ENCODE measurements at places on chromosomes 11 and 22.

DNA sequence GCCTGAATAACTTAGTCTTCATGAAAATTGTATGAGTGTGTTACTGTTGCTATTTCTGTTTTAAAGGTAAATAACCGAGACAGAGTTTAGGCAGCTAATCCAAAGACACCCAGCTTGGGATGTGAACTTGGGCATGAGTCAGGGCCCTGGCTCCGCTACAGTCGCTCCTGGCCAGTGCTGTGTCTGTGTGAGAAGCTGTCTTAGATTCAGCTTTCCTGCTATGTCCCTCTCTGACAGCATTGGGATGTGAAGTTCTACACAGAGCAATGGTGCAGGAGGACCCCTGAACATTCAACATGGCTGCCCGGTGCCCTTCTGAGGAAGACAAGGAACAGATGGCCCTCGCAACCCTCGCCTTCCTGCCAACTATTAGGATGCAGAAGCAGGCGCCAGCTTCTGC lies 49.4 kb downstream of the GALNT18 start:
- DNase-seq, result no peak

DNA sequence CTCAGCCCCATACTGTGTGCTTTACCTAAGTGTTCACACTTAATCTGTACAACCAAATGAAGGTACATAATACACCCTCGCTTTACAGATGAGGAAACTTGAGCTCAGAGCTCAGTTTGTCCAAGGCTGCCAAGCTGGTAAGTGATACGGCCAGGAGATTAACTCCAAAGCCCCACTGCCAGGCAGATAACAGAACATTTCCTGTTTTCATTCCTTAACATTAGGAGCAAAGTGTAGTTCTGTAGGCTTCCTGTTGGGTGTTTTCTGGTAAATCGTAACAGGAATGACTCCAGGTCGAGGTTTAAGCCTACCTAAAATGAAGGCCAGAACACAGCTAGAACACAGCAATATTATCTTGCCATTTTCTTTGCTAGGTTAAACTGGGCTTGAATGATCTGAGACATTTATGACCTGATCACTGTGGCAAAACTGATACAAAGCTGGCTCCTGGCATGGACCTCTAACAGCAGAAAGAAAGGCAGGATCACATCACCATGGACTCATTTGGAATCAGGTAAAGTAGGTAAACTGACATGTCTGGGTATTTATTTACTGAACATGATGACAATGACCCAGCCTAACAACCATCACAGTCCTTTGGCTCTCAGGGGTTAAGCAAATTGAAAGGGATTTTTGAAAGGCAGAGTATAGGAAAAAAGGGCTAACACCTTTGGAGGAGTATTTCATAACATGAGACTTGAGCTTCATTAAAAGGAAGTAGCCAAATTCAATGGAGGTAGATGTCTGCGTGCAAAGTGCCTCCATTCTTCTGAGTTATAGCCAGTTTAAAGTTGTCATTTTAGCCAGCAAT lies 3.9 kb upstream of the NUP50 start:
- DNase-seq, result no peak

DNA sequence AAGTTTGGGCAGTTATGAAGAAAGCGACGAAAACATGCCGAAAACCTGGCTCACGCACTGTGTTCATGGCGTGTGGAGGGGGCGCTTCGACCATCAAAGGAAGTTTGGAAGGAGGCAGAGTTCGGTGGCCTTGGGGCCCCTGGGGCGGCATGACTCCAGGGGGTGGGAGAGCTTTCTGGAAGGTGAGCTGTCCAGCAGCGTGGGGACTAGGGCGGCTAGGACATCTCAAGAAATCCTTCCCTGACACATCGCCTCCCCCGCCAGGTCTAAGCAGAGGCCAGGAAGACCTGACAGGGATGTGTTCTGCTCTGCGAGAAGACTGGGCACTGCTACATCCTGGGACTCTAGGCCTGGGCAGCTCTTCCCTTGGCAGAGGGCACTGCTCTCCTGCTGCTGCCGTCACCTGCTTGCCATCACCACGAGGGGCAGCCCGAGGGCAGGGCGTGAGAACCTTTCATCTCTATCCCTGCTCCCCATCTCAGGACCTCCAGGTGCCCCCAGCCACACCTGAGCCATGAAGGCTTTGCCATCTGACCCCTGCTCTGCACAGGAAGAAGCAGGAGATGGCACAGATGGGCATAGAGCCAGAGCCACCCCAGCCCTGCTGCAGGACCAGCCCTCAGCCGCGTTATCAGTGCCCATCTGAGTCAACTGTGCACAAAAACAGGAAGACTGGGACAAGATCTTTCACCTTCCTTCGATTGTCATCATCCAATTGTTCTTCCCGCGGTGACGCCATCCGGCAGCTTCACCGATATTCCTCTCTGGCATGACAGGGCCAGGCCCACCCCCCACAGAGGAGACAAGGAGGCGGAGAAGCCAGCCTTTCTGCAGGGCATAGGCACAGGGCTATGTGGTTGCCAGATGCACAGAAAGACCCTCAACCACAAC lies 12.7 kb downstream of the LINC01488 start:
- no peak for DNase-seq

DNA sequence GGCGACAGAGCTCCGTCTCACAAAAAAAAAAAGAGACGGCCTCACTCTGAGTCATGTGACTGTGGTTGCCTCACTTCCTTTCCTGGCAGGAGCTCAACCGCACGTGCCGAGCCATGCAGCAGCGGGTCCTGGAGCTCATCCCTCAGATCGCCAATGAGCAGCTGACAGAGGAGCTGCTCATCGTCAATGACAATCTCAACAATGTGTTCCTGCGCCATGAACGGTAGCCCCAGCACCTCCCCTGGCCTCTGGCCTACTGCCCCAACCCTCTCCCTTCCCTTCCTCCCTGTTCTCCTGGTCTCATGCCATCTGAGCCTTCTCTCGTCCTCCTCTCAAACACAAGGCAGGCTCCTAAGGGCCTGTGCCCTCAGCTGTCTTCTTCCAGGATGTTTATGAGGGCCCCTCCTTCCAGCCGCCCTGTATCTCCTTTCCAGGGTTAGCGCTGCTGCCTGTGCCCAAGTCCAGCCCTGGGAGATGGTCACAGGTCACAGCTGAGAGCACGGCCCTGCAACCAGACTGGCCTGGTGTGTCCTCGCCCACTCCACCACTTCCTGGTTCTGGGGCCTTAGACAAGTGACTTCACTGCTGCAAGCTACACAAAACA lies 30.7 kb downstream of the TOM1 start:
- DNase-seq, result peak; percentile 57

GRCh38 chr11:134949121-134950090 lies 537.4 kb upstream of the B3GAT1 start:
- no peak for DNase-seq

DNA sequence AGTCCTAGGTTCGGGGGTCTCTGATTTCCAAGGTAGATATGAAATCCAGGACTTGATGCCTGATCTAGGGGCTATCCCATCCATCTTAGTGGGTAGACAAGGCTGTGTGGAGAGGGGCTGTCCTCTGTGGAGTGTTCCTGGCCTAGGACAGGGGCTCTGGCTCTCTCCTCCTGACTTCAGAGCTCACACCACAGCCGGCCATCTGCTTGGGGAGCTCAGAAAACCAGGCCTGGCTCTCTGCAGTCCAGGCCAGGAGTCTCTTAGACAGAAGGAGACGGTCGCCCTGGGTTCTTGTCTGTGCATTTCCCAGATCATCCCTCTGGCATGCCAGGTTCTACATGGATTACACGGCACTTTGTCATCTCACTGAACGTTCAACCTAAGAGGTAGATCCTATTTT lies 17.9 kb downstream of the TUB start:
- no peak for DNase-seq

- DNase-seq, result no peak
Measured at GRCh38 chr11:76665921-76666351, 4.6 kb downstream of the LRRC32 start.

DNA sequence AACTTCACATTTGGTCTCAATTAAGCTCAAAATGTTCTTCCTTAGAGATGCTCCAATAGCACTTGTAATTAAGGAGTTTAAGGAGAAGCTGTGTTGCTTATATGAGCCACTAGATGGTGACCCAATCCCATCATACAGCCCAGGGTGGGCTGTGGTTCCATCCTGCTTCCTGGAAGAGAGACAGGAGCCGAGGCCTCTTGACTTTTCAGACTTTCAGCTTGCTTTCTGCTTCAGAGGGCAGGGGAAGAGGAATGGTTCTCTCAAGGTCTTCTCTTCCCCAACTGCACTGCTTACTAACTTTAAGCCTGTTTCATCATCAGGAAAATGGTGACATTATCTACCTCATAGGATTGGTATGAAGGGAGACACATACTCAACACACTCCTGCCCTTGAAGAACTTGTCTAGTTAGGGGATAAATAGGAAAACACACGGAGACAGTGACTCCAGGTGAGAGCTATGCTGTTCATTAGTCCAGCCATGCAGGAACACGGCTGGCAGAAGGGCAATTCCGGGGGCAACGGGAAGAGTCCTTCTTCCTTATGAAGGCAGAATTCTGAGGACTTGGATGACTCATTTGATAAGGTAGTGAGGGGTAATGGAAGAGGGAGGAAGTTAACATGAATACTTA lies 20.1 kb downstream of the TMEM218 start:
- no peak for DNase-seq

DNA sequence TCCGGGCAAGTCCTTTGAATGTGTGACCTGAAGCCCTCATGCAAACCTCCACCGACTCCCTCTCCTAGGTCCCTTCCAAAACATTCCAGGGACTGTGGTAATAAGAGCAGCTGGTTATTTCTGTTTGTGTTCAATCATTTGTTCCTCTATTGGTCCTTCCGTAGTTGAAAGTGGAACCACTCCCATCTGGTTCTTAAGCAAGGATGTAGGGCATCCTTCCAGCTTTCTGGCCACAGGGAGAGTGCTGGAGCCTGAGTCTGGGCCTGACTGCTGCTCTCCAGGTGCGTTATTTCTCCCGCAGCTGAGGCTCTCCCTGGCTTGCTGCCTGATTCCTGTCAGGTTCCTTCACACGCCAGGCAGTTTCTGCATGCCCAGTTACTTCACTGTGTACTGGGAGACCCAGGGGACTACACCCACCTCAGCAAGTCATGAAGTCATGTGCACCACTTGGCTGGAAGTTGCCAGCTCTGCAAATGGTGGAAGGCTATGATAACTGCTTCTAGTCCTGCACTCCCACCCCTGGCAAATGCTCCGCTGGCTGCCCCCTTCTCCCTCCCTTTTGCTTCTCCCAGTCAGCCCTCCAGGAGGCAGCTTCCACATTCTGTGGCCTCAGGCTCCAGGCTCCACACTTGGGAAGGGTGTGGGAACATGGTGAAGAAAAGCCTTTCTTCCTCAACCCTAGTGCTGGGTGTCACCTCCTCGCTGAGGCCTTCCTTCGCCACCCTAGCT lies 4.0 kb upstream of the ALX4 start:
- DNase-seq, result no peak

DNA sequence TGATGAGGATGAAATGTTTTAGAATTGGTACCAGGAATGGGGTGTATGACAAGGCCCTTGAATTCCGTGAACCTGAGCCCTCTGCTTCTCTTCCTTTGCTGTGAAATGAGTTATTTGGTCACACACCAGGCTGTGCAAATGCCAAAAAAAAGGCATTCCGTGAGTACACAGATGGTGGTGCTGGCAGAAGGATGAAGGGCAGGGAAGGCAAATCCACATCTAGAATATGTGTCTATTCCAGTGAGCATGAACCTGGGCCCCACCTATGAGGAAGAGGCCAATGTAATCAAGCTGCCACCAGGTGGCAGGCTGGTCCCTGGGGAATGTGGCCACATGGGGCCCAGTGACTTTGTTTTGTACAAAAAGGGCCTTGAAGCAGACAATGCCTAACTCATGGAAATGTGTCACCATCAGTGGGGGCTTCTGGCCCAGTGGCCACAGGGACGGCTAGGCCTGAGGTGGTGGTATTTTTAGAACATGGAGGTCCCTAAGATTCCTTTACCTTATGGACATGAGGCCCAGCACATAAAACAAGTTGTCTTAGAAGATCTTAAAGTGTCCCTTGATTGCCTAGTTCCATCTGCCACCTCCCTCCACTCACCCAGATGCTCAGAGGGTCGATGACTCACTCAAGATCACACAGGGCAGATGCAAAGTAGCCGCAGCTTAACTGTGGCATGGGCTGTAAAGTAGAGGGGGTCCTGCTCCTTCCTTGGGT lies 3.9 kb upstream of the RNF215 start:
- peak; percentile 76 for DNase-seq

DNA sequence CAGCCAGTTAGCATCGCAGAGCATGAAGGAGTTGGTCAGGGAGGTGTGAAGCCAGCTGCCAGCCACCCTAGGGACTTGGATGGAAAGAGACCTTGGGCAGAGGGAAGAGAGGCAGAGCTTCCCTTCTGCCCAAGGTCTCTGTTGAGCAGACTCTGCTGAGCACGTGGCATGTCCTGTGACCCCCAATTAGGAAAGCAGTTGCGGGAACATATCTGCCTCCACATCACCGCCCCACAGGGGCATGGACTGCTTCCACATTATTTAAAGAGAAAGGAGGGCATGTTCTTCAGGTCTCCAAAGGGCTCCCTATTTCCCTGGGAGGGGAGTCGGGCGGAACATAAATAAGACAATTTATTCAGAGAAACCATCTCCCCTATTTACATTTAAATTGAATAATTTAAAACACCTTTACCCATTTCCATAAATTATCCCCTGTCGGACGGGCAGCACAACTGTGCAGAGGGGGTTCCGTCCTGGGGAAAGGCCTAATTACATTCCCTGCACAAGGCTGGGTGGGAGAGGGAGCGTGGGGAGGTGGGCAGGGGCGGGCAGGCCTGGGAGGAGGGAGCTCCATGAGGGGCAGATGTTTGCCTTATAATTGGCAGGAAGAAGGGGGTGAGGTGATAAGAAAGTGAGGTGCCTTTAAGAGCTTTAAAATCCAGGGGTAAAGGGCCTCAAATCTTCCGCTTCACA lies 88.8 kb upstream of the THY1 start:
- DNase-seq, result no peak

DNA sequence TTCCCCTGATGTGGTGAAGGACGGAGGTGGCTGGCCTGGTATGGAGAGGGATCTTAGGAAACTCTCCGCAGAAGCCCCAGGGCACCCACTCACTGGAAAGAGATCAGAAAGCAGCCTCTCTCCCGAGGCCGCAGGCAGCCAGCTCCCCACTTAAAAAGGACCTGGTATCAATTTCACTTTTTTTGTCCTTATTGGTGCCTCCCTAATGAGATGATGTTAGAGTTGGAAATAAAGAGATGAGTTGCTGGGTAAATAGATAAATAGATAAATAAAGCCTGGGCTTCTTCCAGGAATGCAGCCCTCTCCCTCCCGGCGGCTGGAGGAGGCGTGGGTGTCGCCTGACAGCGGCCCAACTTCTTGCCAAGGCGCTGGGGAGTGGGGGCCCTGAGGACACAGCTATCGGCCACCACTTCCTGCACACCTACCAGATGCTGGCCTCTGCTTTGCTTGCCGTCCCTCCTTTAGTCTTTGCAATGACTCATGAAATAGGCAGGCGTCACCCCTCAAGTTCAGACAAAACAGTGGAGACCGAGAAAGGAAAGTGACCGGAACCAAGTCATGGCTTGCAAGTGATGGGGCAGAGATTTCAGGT lies 42.9 kb downstream of the LINC01488 start:
- DNase-seq, result no peak

- no peak for DNase-seq
Measured at GRCh38 chr11:73856031-73856567, 20.5 kb downstream of the COA4 start.

DNA sequence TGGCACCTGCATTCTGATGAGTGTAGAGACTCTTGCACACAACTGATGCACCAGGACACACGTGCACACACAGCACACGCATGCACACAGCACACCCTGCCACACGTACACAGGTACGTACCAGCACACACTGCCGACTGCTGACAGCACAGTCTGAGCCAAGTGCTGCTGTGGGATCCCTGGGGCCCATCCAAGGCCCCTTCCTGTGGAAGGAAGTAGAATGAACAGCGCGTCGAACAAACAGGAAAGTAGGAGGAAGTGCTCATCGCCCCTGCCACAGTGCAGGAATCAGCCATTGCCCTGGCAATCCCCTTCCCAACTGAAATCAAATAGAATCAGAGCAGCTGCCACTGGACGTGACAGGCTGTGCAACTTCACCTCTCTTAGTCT lies 57.9 kb downstream of the CD82 start:
- no peak for DNase-seq

Measured in stimulated activated CD4-positive, alpha-beta T cell treated with anti-CD3 and anti-CD28 coated beads, Interleukin-12 subunit alpha, Interleukin-12 subunit beta, amount 100 ng/mL, for 48 hours (primary cell).